ENCODE measurements at places on chromosomes 7 and 10. TPM values are rescaled to one million over a fixed set of nuclear protein-coding genes. Genes with fewer than 3 reads are reported as not detected.

- no peak for DNase-seq
Observed at GRCh38 chr10:15188603-15189002, 20.1 kb upstream of the NMT2 start.

- peak; percentile 45 for DNase-seq
Observed at GRCh38 chr10:67257018-67257417, 331.2 kb downstream of the LRRTM3 start.

GRCh38 chr10:123862421-123863182 lies 29.0 kb downstream of the CPXM2 start:
- no peak for DNase-seq

DNA sequence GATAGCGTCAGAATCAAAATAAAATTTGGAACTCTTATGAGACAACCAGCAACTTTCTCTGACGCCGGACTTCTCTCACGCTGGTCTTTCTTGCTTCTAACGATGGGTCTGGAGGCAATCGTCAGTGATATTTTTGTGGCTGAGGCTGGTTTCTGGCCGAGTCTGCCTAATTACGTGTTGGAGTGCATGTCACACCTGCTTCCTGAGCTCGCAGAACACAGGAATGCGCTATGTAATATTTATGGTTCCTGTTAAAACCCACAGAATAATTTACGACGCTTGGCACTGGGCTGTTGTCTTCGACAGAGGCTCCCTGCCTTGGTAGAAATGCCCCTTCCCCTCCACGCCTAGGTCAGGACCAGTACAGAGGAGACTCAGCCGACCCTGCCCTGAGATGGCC lies 64.9 kb downstream of the NPTX2 start:
- DNase-seq = no peak

DNA sequence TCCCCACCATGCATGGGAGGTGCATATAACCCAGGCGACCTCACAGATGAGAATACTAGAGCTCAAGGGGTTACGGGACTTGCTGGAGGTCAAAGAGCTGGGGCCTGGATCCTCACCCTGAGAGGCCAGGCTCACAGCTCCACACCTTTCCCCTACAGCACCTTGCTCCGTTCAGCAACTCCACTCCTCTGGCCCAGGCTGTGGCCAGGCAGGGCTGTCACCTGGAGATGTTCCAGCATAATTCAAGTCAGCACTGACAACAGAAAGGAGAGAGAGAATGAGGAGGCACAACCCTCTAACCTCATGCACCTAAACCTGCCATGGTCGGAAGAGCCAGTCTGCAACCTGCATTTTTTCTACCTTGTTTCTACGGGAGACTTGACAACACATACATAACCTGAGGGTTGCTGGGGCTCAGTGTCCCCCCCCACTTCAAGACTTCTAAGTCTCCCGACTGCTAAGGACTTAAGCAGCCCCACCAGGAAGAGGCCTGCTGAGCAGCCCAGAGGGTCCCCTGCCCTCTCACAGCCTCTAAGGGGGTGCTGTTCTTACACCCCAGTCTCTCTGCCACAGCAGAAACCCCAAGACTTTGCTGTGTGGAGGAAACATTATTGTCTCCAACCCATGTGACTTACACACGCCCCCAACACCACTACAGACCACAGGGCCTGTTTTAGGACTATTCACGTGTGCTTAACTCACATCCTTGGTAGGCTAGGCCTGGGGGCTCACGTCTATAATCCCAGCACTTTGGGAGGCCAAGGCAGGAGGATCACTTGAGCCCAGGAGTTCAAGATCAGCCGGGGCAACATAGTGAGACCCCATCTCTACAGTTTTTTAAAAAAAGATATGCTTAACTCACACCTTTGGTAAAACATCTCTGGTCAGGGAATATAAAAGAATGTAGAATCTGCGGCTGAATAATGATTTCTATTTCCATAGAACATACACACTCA lies 175.6 kb downstream of the FAM107B start:
- no peak for DNase-seq

DNA sequence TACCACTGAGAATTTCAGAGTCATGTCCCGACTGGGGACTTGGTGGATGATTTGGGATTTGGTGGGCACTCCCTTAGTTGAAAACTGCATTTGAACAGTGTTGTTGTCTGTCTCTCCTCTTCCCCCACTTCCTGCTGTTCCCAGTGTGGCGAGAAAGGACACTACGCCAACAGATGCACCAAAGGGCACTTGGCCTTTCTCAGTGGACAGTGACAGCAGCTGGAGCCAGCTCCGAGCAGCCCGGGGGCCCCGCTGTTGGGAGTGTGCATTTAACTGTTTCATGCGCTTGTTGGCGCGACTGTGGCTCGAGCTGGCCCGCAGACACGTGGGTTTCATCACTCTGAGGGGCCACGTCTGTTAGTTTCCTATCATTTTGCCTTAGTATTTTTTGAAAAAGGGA lies 9.7 kb downstream of the ATP5MF start:
- DNase-seq = no peak

The ATP6V0A4 gene
- not detected for total RNA-seq
